NB4 (cell line): ENCODE measurements at places on chromosomes 13 and 19.

- no peak for DNase-seq
Observed at GRCh38 chr19:58531034-58531840, 11.6 kb upstream of the ZBTB45 start.

DNA sequence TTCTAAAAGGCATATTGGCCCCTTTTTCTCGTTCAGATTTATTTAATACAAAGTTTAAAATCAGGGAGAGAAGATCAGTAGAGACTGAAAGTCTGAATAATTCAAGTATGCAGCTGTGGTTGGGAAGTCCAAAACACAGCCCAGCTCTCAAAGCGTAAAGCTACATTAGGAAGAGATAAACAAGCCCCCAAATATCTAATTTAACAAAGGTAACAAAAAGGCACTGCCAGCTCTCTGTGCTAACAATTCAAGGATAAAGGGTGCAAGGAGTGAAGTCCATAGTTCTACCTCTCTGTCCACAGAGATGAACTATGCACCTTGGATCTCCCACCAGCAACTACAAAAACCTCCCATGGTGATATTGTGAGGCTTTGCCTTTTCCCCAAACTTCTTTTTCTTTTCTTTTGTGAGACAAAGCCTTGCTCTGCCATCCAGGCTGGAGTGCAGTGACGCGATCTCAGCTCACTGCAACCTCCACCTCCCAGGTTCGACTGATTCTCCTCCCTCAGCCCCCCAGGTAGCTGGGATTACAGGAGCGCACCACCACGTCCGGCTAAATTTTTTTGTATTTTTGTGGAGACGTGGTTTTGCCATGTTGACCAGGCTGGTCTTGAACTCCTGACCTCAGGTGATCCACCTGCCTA lies 104.4 kb downstream of the LHFPL6 start:
- no peak for DNase-seq

- peak; percentile 40 for DNase-seq
Observed at GRCh38 chr13:20230913-20231838, 943 bp downstream of the GJB6 start.

DNA sequence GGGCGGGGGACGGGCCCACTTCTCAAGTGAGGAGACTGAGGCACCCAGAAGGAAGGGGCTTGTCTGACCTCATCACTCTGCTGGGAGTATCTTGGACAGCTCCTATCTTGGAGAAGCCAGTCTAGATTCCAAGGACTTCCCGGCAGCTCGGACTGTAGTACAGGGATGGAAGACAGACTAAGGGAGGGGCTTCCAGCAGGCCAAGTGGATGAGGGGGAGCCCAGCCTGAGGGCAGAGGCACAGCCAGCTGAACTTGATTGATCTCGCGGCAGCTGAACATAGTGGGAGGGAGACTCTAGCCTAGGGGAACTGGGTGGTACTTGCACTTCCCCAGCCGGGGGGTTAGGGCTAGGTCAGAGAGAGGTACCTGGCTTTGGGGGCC lies 711 bp downstream of the CILP2 start:
- DNase-seq = peak; percentile 21

DNA sequence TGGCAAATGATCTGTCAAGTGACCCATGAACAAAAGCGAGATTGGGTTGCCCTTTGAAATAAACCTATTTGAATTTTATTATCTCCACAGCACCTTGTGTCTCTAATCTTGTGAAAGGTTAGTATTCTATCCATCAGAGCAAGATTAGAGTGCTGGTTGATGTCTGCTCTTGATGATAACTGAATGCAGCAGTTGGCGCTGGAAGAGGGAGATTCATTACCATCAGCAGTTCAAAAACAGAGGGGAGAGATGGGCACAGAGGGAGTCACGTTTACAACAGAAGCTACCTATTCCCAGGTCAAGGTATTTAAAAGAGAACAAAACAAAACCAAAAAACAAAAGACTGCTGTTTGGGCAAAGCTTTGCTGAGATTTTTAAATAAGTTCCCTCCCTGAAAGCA lies 588.1 kb downstream of the GPC6 start:
- DNase-seq = no peak

DNA sequence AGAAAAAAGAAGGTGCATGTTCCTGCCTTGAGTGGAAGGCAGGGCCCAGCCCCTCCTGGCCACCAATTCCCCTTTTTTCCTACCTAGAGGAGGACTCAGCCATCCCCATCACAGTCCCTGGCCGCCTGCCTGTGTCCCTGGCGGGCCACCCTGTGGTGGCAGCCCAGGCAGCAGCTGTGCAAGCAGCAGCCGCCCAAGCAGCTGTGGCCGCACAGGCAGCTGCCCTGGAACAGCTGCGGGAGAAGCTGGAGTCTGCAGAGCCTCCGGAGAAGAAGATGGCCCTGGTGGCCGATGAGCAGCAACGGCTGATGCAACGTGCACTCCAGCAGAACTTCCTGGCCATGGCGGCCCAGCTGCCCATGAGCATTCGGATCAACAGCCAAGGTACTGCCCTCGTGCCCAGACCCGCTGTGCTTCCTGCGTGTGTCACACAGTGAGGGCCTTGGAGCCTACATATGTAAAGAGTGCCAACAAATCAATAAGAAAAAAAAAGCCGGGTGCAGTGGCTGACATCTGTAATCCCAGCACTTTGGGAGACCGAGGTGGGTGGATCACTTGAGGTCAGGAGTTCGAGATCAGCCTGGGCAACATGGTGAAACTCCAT lies 17.6 kb upstream of the WDR18 start:
- DNase-seq = no peak

DNA sequence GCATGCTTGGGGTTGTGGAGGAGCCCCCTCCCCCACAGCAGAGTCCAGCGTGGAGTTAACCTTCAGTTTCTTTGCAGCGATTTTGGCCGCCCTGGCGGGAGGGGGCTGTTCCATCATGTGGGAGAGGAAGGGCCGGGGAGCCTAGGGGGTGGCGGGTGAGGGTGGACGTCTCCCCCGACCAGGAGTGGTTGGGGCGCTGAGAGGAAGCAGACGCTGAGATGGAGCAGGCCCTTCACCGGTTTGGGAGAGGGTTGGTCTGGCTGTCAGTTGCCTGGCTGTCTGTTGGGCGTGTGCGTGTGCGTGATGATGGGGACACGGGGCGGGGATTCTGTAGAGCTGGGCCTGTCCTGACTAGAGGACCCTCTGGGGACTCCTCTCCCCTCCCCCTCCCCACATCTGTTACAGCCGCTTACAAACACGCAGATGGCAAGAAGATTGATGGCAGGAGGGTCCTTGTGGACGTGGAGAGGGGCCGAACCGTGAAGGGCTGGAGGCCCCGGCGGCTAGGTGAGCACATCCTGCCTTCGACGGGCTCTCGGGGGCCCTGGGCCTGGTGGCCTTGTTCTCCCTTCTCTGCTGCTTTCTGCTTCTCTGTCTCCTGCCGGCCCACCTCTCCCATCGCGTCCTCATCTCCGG lies 9.8 kb upstream of the LIN7B start:
- DNase-seq = no peak

- DNase-seq = no peak
Observed at GRCh38 chr13:44374348-44374712, 706 bp downstream of the SERP2 start.

- no peak for DNase-seq
Observed at GRCh38 chr19:50567052-50567841, 988 bp downstream of the LRRC4B start.

DNA sequence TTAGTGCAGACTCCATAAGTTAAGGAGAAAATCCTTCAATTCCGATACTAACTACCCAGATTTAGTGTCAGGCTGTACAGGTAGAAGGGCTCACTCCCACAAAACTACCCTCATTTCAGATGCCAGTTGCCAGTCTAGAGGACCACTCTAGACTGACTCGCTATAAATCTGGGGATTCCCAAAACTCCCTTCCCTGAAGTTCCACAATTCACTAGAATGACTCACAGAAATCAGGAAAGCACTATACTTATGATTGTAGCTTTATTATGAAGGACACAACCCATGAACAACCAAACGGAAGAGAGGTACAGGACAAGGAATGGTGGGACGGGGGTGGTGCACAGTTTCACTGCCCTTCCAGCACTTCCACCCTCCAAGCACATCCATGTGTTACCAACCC lies 321.2 kb downstream of the DIAPH3 start:
- DNase-seq = no peak

GRCh38 chr13:45511310-45512097 lies 46.8 kb downstream of the COG3 start:
- DNase-seq = peak; percentile 76

- no peak for DNase-seq
Observed at GRCh38 chr13:44591316-44591715, 15.2 kb upstream of the TSC22D1 start.

DNA sequence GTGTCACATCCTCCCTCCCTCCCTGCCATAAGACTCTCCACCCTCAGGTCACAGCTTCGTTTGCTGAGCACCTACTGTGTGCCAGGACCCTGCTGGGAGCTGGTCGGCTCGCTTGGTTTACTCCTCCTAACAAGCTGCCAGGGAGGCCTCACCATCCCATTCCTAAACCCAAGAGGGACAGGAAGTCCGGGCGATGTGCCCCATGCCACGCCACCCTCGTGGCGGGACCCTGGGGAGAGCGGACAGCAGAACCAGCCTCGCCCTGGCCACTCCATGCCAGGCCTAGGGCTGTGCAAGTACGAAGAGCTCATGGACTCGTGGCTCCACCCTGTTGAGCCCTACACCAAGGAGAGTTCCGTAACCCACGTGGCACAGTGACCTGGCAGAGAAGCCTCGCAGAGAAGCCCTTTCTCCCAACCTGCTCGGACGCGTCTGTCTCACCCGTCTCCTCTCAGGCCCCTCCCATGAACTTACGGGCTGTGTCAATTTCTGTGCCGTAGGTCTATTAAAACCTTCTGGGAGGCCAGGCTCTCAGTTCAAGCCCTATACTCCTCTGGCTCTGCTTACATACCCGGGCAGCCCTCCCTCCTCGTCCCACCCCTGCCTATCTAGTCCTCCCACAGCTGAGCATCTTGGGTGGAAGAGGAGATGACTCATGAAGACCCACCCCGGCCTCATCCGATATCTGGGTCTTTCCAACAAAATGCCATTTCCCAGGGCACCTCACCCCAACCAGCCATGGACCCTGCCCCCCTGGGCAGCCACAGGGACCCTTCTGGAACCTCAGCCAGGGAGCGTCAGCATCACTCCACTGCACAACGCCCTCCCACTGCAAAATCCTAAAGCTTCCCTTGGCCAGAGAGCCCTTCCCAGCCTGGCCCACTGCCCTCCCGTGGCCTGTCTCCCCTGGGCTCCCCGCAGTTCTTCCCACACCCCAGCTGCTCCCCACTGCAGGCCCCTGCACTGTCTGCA lies 2.6 kb downstream of the UBXN6 start:
- no peak for DNase-seq

DNA sequence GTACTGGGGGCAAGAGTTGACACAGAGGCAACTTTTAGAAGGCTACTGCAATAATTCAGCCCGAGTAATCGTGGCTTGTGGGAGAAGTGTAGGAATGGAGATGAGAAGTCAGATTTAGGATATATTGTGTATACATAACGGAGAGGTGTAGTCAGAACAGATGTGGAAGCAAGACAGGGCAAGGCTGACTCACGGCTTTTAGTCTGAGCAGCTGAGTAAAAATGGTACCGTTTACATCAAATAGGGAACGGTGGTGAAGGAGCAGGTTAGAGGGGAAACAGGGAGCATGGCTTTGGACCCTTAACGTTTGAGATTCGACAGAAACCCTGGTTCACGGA lies 796 bp upstream of the LSM14A start:
- DNase-seq = no peak

DNA sequence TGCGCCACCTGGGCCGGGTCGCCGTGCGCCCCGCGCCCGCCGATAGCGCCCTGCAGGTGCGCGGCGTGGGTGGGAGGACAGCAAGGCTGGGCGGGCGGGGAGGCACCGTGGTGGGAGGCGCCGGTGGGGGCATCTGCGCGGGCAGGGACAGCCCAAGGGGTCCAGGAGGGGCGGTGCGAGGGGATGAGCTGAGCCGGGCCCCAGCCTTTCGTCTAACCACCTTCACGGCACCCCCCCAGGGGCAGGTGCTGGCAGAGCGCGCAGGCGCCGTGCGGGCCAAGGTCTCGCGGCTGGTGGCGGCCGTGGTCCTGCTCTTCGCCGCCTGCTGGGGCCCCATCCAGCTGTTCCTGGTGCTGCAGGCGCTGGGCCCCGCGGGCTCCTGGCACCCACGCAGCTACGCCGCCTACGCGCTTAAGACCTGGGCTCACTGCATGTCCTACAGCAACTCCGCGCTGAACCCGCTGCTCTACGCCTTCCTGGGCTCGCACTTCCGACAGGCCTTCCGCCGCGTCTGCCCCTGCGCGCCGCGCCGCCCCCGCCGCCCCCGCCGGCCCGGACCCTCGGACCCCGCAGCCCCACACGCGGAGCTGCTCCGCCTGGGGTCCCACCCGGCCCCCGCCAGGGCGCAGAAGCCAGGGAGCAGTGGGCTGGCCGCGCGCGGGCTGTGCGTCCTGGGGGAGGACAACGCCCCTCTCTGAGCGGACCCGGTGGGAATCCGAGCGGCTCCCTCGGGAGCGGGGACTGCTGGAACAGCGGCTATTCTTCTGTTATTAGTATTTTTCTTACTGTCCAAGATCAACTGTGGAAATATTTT lies 3.1 kb downstream of the KISS1R start:
- DNase-seq = peak; percentile 68

GRCh38 chr19:8421484-8422461 lies 8.7 kb downstream of the MARCHF2 start:
- no peak for DNase-seq

DNA sequence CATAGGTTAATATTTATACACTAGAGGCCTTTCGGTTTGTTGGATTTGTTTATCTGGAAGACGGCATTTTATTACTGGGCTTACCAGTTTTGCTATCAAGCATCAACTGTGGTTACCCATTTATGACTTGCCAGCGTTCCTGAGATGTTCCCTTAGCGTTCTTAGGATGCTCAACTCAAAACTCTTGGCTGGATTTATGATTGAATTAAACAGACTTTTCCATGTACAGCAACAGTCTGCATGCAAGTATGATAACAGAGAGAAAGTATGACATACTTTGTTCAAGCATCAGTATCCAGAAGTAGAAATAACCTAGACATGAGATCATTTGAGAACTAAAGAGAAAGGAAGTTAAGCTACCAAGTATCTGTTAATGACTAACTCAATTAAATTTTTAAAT lies 29.9 kb upstream of the RNF113B start:
- DNase-seq = no peak

DNA sequence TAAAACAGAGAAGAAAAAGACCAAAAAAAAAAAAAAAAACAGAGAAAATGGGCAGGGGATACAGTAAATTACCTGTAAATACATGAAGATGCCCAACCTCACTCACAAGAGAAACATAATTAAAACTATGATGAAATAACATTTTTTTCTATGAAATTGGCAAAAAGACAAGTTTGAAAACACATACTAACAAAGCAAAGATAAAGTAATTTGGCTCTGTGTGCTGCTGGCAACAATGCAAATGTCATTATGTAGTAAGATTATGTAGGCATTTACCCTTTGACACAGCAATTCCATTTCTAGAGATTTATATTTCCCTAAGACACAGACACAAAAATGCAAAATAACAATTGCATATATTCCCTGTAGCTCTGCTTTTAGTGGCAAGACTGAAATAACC lies 20.2 kb downstream of the ZC3H13 start:
- no peak for DNase-seq

- DNase-seq = peak; percentile 29
Observed at GRCh38 chr13:20128459-20128931, 32.4 kb downstream of the GJA3 start.

DNA sequence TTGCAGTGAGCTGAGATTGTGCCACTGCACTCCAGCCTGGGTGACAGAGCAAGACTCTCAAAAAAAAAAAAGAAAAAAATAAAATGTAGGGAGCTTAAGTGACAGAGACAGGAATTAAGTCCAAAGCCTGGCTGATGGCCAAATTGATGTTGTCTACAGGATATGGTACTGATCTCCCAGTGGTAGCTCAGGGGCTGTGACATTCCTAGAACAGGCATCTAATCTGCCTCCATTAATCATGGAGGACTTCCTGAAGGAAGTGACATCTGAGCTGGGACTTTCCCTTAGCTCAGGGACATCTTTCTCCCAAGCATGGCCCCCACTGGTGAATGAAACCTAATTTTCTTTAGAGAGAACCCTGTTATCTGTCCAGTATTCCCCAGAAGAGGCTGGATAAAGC lies 11.4 kb upstream of the EDDM13 start:
- no peak for DNase-seq
